ENCODE measurements at places on chromosomes 16 and 17.
A peak's percentile ranks its signal among the peaks of the same experiment; 100 is the strongest.

DNA sequence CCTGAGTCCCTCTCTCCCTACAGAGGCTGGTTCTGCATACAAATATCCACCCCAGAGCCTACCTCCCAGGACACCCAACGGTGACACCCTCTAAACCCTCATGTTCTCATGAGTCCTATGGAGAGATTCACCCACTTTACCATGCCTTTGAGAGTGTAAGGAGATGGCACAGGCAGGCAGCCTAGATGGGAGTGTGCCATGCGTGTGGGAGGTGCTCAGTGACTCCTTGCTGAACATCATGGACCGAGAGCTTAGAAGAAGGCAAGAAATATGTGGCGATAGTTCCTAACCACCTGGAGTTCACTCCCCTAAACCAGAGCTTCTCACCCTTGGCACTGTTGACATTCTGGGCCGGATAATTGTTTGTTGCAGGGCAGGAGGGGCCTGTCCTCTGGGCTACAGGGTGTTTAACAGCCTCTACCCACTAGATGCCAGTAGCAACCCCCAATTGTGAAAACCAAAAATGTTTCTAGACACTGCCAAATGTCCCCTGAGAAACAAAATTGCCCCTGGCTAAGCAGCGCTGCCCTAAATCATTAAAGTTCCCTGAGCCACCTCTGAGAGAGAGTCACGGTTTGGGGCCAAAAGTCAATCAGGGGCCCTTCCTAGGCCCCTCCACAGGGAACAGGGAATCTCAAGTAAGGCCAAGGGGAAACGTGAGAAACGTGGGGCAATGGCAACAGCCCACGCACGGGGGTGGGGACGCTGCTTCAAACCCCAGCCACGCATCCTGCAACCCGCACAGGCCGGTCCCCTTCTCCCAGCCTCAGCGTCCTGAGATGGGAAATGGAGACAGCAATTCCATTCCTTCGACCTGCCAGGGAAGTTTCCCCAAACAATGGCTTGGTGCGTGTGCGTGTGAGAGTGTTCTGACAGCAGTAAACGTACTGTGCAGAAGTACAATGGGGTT is 66.8 kb downstream of the C16orf78 start:
- DNase-seq: no peak

- no peak for DNase-seq
Measured at GRCh38 chr16:70577256-70577698, 53.7 kb downstream of the SF3B3 start.

DNA sequence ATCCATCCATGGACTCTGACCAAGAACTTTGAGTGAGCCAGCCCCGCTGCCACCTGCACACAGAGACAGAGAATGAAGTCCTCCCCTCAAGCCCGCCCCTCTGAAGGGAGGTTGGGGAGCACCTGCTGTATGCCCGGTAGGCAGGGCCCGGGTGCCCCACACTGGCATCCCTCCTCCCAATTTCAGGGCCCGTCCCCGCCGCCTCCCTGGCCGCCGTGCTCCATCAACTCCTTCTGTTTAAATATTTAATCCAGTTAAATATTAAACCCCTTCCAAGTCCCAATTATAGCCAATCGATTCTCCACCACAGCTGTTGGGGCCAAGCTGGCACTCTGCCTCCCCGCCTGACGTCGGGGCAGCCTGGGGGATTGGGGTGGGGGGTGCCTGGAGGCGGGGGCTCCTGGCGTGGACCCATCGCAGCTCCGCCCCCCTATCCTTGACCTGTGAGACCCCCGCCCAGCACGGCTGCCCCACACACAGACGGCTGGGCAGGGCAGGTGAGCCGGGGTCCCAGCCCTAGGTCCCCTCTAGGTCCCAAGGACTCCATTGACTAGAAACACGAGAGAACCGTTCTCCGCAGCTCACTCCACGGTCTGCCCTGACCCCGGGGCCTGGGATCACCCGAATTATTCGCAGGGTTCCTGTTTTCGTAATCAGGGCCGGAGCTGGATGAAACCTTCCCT is 18.0 kb upstream of the CACNA1H start:
- DNase-seq: no peak

GRCh38 chr17:37117373-37118142 is 168.8 kb downstream of the AATF start:
- DNase-seq: no peak

DNA sequence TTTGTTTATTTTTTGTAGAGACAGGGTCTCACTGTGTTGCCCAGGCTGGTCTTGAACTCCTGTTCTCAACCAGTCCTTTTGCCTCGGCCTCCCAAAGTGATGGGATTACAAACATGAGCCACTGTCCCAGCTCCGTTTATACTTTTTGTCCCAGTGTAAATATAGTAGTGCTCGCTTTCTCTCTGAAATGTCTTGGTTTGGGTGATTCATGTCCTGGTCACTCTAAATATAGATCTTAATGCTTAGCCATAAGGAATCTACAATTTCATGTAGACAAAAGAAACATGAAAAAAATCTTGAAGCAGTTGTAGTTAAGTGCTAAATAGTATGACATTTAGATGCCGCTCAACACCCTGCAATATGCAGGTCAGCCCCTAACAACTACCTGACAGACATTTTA is 126.9 kb downstream of the KATNIP start:
- DNase-seq: no peak

DNA sequence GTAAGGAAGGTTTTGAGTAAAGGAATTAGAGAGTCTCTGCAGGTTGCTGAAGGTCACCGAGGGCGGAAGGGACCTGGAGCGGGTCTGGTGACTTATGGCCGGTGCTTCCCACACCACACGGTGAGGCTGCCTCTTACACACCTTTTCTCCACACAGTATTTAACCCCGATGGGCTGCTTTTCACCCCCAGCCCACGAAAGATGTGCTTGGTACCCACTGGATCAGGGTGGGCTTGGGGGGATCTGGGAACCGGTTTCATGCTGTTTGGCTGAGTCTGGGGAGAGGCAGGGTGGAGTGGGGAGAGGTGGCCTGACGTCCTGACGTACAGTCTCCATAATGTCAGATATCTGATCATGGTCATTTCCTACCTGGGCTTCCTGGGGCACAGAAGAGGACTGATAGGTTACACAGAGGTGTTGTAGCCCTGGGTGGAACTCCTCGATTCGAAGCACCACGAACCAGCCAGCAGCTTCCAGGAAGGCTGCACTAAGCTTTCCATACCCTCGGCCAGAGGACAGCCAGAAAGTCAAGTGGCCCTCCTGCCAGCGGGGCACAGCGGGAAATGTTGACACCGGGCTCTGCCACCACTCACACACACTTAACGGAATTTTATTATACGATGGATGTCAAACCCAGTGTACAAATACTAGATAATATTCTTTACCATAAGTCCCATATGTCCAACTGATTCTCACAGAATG is 34.0 kb downstream of the OR1D5 start:
- peak; percentile 71 for DNase-seq

- no peak for DNase-seq
Measured at GRCh38 chr16:26963109-26963508, 103.6 kb upstream of the C16orf82 start.

DNA sequence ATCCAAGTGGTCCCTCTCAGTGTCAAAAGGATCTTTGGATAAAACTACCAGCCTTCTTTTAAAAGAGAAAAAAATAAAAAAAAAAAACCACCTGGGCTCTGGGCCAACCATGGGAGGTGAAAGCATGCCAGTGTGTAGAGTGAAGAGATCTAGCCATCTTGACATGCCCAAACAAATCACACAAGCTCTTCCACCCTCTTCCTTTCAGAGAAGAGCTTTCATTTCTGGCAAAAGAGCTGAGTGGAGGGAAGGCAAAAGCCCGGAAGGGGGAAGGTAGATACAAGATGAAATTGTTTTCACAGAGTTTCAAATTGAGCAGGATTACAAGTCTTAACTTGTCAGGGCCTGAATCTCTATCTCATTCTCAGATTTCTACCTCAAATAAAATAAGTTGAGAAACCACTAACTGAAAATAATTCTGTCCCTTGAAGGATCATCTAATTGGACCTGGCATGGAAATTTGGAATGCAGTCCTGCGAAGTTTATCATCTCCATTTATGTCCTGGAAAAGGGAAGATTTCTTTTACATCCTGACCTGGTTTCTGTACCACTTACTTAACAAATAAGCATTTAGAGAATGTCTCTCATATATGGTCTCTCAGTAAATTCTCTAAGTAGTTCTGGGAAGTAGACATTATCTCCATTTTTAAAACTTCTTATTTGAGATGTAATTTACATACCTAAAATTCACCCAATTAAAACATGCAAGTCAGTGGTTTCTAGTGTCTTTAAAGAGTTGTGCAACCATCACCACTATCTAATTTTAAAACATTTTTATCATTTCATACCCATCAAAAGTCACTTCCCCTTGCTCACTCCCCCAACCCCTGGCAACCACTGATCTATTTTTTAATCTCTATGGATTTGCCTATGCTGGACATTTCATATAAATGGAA is 93.7 kb downstream of the TANGO6 start:
- no peak for DNase-seq

DNA sequence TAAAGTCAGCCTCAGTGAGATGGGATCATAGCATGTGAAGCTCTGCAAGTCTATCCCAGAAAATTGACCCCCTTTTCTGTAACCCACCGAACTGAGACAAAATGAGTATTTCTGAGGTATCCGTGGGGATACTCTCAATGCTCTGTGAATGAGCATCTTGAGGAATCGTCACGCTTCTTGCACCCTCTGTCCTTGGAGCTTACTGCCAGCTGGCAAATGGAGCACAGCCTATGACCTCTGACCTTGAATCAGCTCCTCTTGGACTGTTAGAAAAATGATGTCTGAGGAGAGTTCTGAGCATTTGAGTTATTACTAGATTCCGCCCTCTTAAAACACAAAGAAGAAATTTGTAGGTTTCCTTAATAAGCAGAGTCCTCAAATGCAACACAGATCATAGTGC is 342.1 kb downstream of the ZFHX3 start:
- DNase-seq: no peak

GRCh38 chr17:32227910-32228309 is 37.7 kb upstream of the RHBDL3 start:
- DNase-seq: no peak

- DNase-seq: no peak
Measured at GRCh38 chr17:5424909-5425308, 4.9 kb downstream of the RPAIN start.

GRCh38 chr17:66542129-66542966 is 239.9 kb downstream of the PRKCA start:
- no peak for DNase-seq

- DNase-seq: no peak
Measured at GRCh38 chr16:17360693-17361122, 110.1 kb downstream of the XYLT1 start.

DNA sequence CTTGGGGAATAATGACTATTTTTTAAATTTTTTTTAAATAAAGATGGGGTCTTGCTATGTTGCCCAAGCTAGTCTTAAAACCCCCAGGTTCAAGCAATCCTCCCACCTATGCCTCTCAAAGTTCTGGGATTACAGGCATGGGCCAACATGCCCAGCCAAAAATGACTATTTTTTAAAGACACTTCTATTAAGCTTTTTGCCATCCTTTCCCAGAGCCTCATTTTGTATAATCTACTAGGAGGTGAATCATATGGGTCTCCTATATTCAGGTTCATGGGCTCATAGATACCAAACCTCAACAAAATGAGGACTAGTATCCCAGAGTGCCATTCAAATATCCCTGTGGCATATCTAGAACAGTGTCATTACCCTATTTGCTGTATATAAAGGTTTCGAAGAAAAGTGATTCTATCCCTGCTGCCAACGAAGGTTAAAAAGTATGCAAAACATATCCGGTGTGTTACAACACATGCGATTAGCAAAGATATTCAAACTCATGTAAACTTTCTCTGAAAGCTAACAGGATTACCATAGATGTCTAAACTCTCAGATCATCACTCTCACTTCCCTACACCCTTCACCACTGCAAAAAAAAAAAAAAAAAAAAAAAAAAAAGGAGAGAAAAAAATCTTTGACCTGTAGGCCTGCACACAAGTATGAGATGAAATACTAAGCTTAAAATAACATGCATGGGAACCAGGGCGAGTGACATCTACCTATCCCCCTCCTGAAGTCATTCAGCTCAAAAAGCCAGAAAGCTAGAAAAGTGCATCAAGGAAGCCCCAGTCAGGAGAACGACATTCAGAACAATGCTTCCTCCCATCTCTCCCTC is 23.5 kb downstream of the XPO6 start:
- DNase-seq: no peak

- DNase-seq: no peak
Measured at GRCh38 chr17:69959283-69959682, 115.7 kb upstream of the KCNJ16 start.

- DNase-seq: no peak
Measured at GRCh38 chr17:31724026-31724425, 135.0 kb downstream of the COPRS start.

GRCh38 chr16:3001316-3001715 is 11.4 kb upstream of the CLDN9 start:
- no peak for DNase-seq

DNA sequence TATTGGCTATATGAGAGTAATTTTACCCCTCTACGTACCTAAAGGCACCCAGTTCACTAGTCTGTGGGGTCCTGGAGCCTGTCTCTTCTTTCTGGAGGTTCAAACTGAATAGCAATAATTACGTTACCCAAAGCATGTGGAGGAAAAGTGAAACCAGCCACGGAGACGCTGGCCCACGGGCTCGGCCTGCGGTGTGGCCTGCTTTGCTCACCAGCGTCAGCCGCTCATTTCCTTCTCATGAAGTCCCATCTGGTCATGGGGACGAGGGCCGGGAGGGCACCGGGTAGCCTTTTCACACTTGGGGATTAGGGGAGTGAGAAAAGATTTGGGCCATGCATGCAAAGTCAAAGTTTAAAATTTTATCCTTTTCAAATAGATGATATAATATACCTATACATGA is 26.9 kb downstream of the ELAC2 start:
- DNase-seq: no peak

All from heart left ventricle (tissue), 16 donors.